Smooth muscle cell of the brain vasculature (primary cell): ENCODE measurements at places on chromosomes 5 and 9.

- DNase-seq: peak; percentile 4
These were observed 581.7 kb upstream of the RIOK2 start for GRCh38 chr5:97764700-97765099.

DNA sequence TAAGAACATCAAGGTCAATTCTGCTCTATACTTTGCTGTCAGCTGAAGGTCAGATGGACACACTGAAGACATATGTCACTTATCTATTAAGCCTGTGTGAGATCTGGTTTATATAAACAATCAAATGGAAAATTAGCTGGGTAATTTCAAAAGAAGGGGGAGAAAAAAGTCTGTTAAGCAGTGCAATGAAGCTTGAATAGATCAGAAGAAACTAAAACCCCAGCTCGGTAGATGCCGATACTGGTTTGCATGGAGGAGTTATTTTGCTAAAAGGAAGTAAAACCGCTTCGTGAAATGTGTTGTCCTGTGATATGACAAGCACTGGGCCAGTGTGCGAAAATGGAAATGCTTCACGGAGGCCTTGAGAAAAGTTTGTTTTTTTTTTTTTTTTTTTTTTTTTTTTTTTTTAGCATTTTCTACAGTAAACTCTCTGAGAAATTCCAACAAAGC, 148.8 kb downstream of the MEF2C start:
- DNase-seq: no peak

DNA sequence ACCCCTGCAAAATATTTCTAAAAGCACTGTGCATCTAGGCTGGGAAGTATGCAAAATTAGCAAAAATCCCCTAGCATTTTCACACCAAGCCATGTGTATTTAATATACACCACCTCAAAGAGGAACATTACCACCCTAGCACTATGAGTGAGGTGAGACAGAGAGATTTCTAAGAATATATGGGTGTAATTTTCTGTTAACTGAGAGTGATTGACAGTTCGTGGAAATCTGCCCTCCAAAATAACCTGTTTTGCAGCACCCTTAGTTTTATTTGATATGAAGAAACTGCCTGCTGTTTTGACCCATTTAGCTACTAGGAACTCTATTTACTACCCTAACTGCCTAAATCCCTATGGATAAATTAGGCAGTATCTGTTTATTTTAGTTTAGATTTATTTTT, 64.2 kb upstream of the CDKN2B start:
- DNase-seq: no peak

DNA sequence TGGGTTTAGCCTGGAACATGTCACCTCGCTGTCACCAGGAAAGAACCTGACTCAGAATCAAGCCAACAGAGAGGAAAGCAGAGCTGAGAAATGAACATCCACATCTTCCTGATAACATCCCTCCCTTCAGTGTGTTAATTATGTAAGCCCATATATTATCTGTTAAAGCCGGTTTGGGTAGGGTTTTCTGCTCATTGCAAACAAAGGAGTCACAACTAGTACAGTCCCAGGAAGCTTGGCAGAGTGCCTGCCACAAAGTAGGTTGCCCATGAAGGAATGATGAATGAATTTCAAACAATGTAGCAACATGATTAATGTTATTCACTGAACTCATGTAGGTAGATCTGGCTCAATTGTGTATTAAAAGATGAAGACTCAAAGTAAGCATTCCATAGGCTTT, 10.4 kb upstream of the PPARGC1B start:
- DNase-seq: no peak

- DNase-seq: no peak
These were observed 82.1 kb downstream of the PRKACG start for GRCh38 chr9:68931821-68932220.

GRCh38 chr9:87292449-87293191, 205.0 kb upstream of the DAPK1 start:
- DNase-seq: no peak

- no peak for DNase-seq
These were observed 117.6 kb downstream of the PCSK1 start for GRCh38 chr5:96315431-96315830.

DNA sequence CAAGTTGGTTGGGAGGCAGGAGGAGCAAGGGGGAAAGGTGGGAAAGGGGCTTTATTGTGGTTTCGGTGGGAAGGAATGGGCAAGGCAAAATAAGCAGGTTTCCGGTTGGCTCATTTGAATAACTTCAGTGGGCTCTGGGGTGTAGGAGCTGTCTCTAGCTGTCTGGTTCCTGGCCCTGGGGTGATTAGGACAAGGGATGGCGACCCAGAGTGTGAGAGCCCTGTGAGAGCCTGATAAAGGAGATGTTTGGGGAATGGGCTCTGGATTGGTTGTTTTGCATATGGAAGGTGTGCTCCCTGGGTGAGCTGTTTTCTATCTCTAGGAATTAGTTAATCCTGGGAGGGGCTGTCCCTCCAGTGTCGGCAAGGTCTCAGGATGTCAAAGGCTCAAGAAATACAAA, 15.4 kb downstream of the ANKRD34B start:
- DNase-seq: no peak

- DNase-seq: no peak
These were observed 860 bp upstream of the MARCHF6 start for GRCh38 chr5:10352430-10353240.

DNA sequence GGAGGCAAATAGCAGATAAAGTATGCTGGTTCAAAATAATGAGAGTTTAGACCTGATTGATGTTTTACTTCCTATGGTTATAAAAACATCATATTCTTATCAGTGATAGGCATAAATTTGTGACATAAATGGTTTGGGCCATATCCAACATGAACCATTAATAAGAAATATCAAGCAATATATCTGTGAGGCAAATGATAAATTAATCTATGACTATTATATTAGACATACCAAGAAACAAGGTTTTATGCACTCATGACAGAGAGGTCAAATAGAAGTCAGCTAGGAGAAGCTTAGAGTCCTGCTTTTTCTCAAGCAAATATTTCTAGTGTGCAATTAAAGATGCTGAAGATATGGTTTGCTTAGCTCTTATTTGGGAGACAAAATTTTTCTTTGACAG, 10.4 kb downstream of the SMIM3 start:
- DNase-seq: no peak

- no peak for DNase-seq
These were observed 21.1 kb downstream of the PITX1 start for GRCh38 chr5:135012951-135013391.

DNA sequence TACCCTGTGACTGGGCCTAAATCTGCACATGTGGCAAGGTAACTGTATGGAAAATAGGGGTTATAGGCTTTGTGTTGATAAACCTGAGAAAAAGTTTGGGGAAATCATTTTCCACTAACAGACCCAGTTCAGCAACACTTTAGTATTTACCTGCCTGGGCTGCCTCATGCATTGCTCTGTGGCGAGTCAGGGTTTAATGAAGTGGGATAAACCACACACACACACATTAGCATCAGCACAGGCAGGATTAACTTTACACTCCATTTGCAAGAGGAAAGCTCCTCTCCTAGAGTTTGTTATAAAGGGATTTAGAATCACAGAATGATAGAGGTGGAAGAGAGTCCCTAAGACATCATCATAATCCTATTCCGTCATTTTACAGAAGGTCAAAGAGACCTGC, 20.0 kb upstream of the ZCCHC7 start:
- DNase-seq: no peak

GRCh38 chr5:142783601-142784341, 13.6 kb downstream of the ARHGAP26 start:
- no peak for DNase-seq

DNA sequence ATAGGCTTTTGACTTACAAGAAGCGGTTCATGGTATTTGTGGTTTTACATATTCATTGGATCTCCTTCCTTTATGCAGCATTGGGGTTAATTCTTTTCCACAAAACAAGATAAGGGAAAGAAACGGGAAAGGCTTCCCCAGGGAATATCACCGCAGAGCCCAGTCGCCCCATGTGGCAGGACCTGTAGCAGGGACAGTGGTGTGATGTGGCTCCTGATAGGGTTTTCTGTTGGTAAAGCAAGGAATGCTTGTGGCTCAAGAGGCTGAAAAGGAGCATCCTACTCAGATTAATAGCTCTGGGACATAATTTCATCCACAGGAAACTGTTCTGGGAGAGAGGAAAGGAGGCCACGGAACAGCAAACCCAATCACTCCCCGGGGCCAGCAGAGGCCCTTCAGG, 699.9 kb downstream of the MTRR start:
- no peak for DNase-seq

DNA sequence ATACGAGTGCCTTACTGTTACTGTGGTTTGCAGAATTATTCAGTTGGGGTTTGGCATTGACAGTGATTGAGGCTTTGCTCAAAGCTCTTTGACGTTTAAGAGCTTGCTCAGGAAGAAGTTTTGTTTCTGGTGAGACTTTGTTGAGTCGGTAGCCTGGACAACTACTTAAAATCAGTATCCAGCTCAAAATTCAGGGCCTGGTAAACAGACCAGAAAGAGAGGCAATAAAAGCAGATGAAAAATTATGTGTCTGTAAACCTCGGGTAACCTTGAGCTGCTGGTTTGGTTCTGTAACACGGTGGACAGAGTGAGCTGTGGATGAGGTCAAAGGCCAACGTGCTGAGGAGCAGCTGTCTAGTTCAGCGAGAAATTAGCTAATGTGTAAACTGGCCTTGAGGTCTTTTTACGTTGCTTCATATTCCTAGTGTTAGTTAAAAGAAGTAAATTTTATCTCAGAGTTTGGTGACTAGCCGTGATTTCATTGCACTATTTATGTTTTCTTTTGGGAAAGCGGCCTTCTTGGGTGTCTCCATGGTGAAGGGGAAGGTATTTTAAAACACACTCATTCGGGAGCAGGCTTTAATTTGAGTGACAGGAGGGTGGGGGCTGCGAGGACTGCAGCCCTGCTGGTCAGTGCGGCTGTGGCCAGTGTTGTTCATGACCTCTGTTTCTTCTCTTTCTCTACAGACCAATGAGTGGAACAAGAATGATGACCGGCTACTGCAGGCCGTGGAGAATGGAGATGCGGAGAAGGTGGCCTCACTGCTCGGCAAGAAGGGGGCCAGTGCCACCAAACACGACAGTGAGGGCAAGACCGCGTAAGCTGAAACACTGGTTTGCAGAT, 82.0 kb upstream of the TTC23L start:
- DNase-seq: no peak

DNA sequence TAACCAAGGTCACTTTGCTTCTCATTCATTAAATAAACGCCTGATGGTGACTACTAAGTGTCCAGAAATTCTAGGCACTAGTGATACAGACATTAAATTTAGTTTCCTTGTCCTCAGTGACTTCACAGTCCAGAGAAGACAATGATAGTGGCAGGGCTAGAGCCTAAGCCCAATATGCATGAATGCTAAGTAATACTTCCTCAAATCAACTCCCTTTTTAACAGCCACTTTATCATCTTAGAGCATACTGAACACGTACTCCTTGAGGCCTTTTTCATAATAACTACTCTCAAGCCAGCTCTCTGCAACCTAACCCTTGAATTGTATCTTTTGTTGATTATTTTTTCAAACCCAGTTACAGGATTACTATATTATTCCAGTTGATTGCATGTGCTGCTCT, 74.1 kb downstream of the STX17 start:
- no peak for DNase-seq

DNA sequence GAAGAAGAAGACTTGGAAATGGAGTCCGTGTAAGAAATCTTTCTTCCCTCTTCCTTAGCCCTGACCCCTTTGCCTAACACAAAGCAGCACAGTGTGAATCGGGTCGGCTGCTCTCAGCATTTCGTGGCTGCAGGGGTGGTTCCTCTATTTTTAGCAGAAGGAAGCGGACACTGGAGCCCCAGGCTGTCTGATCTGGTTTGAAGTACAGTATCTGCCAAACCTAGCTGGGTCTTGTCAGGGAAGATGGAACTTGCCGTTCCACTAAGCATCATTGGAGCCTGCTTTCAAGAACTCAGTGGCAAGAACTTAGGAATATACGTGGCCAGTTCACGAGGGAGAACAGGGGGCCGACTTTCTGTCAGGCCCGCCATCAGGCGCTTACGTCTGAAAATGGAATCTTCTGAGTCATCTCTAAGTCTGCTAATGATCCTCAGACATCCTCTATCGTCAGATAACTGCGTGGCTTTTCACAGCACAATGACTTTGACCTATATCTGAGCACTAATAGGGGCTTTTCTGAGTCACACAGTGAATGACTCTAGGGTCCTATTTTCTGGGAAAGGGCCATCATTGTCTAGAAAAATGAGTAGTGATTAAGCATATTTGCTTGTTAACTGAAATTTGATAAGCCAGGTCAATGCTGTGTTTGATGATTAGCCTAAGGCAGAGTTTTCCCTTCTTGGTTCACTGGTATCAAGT, 43.3 kb upstream of the NCS1 start:
- DNase-seq: no peak

DNA sequence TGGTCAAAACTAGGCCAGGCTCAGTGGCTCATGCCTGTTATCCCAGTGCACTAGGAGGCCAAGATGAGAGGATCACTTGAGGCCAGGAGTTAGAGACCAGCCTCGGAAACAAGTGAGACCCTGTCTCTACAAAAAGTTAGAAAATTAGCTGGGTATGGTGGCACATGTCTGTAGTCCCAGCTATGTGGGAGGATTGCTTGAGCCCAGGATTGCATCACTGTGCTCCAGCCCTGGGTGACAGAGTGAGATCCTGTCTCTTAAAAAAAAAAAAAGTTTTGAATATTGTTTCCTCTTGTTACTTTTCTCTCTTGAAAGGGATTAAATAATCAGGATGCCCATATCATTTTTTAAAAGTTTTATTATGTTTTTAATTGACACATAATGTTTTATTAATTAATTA, 7.6 kb downstream of the ARHGEF37 start:
- DNase-seq: no peak

DNA sequence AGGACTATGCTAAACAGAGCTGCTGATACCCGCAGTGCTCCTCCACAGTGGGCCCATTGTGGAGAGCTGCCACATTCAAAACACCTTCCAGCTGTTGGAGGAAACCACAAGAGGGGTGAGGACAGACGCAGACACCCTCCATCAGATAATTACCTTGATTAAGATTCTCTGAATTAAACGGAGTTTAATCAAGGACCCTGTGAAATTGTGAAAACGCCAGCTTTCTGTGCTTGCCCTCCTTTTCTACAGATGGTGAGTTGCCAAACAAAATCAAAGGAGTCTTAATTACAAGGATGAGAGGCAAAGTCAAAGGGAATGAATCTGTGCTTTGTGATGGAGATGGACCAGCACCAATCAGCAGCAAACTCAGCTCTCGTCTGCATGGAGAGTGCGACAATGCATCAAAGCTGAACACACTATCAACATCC, 596.1 kb downstream of the ELAVL2 start:
- no peak for DNase-seq

DNA sequence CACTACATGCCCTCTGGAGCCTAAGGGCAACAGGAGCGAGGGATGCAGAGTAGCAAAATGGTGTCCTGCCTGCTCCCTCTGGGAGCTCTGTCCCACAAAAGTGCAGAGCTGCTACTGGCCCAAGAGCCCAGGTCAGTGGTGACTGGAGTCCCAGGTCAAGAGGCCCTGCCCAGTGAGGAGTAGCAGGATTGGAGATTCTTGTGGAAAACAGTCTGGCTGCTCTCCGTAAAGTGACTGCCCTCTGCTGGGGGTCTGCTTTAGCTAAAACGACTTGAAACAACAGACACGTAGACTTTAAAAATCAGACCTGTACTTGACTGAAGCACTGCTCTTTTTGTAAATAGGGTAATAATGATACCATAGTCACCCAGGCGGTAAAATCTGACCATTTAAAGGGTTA, 917.0 kb downstream of the MAT2B start:
- DNase-seq: no peak
